ENCODE measurements at places on chromosomes 5 and 9.
A peak's percentile ranks its signal among the peaks of the same experiment; 100 is the strongest.

GRCh38 chr9:76516350-76516749, 57.4 kb downstream of the GCNT1 start:
- DNase-seq = no peak

DNA sequence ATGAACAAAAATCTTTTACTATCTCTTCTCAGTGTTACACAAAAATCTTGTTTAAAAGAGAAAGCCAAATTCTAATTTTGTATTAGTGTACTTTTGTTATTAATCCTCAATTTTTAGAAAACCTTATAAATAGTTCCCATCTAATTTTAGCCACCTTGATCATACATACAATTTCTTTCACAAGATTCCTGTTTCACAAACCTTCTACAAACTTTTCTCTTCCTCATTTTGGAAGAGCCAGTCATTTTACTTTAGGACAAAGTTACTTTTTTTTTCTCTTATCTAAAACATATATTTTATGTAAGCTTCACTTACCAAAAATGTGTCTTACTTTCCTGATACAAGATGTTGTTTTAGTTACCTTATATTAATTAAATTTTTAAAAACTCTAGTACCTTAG, 161.3 kb downstream of the YIPF5 start:
- DNase-seq = no peak

- DNase-seq = no peak
These were observed 13.6 kb upstream of the SPARC start for GRCh38 chr5:151700296-151700695.

DNA sequence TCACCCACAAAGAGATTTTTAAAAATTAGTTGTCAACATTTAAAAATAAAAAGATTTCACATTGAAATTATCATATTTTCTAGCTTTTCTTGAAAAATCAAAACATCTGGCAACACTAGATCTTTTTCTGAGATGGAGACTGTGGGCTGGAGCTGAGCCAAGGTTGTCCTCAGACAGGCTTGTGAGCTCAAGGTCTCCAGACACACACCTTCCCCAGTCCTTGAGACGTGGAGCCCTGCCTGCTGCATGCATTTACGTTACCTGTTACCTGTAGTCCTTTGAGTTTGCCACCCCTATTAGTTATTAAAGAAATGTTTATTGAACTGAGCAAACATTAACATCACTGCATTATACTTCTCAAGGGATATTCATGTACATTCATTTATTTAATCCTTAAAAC, 87.5 kb upstream of the TLE1 start:
- DNase-seq = no peak

GRCh38 chr9:135098400-135099105, 11.1 kb downstream of the OLFM1 start:
- DNase-seq = peak; percentile 77

GRCh38 chr5:68657055-68657961, 436.5 kb upstream of the SLC30A5 start:
- DNase-seq = no peak

DNA sequence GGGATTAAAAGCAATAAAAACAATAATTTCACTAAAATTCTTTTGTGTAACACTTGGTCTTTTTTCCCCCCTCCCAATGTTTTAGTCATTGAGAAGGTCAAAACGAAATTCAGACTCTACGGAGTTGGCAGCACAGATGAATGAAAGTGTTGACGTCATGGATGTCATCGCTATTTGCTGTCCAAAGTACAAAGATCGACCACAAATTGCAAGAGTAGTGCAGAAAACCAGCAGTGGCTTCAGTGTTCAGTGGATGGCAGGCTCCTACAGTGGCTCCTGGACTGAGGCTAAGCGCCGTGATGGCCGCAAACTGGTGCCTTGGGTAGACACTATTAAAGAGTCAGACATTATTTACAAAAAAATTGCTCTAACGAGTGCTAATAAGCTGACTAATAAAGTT, 184.7 kb downstream of the CPLANE1 start:
- no peak for DNase-seq

DNA sequence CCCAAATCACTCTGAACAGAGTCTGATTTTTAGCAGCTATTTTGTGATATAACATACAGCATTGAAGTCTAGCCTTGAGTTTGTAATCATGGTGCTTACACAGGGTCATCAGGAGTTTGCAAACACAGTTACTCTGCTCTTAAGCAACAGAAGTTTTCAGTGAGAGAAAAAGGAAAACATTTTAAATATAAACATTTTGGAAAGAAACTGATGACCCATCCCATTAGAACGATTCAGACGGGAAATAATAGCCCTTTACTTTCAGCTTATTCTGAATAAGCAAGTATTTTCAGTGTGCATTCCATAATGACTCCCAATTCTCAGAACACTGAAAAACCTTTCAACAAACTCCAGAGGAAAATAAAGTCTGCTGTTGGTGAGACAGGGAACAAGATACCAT, 46.7 kb upstream of the TMC1 start:
- no peak for DNase-seq

Data from ecto neural progenitor cell (in vitro differentiated cells).